ENCODE measurements at places on chromosomes 7 and 10. TPM values are rescaled to one million over a fixed set of nuclear protein-coding genes. Genes with fewer than 3 reads are reported as not detected.

GRCh38 chr10:24385776-24386175, 176.8 kb downstream of the KIAA1217 start:
- no peak for DNase-seq

DNA sequence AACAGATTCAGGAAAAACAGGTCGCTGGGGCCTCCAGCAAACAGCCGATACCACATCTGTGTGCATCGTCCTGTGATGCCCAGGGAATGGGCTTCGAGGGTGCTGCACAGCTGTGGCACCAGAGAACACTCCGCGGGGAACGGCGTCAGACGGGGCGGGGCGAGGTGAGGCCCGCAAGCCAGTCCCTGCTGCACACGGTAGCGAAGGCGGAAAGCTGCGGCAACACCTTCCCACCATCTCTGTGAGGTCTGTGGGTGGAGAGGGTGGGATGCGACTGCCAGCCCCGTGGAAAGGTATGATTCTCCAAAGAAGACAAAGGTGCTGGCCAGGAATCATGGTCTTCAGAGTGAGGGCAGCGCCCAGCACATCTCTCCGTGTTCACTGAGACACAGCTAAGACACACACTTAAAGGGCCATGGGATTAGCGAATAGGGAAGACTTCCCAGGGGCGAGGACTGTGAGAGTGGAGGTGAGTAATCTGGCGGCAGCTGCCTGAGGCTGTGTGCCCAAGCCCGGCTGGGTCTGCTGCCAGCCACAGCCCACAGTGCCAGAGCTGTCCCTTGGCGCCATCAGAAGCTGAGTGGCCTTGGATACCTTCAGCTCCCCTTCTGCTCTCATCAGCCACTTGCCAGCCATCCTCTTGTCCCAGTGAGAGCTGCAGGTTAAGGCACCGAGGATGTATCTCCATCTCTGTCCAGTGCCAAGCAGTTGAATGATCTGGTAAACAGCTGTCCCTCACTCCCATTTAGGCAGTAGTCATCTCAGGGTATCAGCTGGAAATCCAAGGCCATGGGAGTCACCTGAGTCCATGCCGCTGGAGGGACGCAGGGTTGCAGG, 17.6 kb downstream of the PRKAG2 start:
- DNase-seq = no peak

GRCh38 chr10:30284865-30285594, 64.0 kb downstream of the MTPAP start:
- no peak for DNase-seq

Gene TRIM56
- total RNA-seq = 23.4 TPM

All from WTC11 (cell line).